ENCODE measurements at places on chromosomes 2 and 18. TPM values are rescaled to one million over a fixed set of nuclear protein-coding genes. Genes with fewer than 3 reads are reported as not detected.

DNA sequence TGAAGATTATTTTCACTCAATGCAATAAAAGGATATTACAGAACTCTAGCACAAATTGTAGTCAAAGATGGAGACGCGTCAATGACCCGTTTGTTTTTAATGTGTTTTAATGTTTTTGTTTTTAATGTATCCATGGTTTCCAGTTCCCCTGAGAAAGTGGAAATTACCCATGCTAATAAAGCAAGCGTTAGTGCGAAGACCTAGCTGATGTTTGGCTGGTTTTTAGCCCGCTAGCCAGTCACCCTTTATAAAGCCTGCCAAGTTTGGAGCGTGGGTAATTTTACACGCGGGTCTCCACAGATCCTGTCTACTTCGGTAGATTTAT, 430 bp upstream of the CHMP1B start:
- no peak for DNase-seq

- DNase-seq, result no peak
These were observed 10.4 kb downstream of the FIGLA start for GRCh38 chr2:70779911-70780545.

GRCh38 chr2:135494503-135494902, 36.5 kb downstream of the ZRANB3 start:
- no peak for DNase-seq

The EGR4 gene
- 0.29 TPM for total RNA-seq

All from activated CD8-positive, alpha-beta T cell treated with anti-CD3 and anti-CD28 coated beads for 36 hours (primary cell).